ENCODE measurements at places on chromosomes 4 and X.

GRCh38 chr4:150323406-150324325 is 245.4 kb downstream of the DCLK2 start:
- DNase-seq = no peak

- no peak for DNase-seq
Measured at GRCh38 chrX:22399437-22400192, 126.9 kb downstream of the CBLL2 start.

DNA sequence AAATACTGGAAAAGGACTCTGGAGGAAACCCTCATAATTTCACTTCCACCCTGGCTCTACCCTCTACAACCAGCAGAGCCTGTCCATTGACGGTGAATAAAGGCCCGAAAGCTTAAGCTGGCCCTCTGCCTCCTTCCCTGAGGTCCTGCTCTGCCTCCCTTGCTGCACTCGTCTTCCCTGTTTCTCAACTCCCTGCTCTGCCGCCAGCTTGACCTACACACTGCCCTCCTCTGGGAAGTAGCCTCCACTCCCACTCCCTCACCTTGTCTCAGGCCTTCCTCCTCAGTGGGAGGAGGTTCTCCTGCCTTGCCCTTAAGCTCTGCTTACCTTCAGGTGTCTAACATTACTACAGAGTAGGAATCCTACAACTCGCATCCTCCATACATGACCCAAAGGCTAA is 608.6 kb upstream of the NR3C2 start:
- no peak for DNase-seq

GRCh38 chr4:80140194-80140593 is 57.1 kb upstream of the PRDM8 start:
- DNase-seq = no peak

GRCh38 chr4:184695178-184695896 is 38.6 kb downstream of the CENPU start:
- no peak for DNase-seq

GRCh38 chr4:3824521-3825270 is 58.5 kb downstream of the ADRA2C start:
- DNase-seq = no peak

DNA sequence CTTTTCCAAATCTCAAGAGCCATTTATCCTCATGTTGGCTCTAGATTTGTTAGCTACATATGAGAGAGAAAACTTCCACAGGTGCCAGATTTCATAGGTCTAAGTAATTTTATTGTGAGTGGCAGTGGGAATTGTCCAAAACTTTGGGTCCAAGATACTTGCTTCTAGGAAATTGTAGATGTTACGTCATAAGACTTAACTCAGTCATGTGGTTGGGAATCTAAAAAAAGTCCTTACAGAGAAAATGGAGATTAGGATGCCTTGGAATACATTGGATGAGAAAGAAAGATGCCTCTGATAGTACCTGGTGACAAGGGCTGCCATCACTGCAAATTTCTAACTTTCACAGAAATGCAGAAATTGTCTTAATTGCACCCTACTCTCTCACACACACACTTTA is 506.5 kb downstream of the C4orf33 start:
- no peak for DNase-seq

DNA sequence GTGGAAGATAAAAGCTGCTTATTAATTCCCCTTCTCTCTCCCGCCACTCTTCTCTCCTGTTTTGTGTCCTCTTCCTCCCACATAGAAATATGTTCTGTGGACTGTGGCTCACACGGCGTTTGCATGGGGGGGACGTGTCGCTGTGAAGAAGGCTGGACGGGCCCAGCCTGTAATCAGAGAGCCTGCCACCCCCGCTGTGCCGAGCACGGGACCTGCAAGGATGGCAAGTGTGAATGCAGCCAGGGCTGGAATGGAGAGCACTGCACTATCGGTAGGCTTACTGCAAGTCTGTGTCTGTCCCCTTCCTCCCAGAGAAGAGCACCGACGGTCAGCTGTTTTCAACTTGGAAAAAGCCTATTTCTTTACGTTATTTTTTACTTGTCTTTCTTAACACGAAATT is 229.1 kb downstream of the DCTD start:
- no peak for DNase-seq

- no peak for DNase-seq
Measured at GRCh38 chrX:104113222-104113965, 1.1 kb downstream of the ZCCHC18 start.

- no peak for DNase-seq
Measured at GRCh38 chr4:51853027-51853682, 10.2 kb downstream of the DCUN1D4 start.

DNA sequence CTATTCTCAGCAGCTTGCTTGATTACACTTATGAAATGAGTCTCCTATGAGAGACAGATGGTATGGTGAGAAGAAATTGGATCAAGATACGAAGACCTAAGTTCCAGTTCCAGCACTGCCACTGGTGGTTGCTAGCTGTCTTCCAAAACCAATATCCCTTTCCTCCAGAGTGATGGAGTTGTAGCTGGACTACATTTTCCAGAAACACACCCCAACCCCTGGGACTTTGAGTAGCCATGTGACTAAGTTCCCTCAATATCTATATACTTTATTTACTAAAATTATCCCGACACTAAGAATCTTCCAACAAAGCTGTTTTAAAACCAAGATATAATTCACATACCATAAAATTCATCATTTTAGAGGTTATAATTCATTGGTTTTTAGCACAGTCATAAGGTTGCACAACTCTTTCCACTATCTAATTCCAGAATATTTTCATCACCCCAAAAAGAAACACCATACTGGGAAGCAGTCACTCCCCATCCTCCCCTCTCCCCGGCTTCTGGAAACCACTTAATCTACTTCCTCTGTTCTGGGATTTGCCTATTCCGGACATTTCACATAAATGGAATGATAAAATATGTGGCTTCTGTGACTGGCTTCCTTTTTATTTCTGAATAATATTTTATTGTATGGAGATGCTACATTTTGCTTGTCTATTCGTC is 118.0 kb downstream of the MANBA start:
- no peak for DNase-seq

- no peak for DNase-seq
Measured at GRCh38 chrX:155334486-155335336, at the start of gene CLIC2. Gene CLIC2, minus strand, starts transcription at chrX:155334614. Its CDS starts 187 bp downstream, at chrX:155334427.

DNA sequence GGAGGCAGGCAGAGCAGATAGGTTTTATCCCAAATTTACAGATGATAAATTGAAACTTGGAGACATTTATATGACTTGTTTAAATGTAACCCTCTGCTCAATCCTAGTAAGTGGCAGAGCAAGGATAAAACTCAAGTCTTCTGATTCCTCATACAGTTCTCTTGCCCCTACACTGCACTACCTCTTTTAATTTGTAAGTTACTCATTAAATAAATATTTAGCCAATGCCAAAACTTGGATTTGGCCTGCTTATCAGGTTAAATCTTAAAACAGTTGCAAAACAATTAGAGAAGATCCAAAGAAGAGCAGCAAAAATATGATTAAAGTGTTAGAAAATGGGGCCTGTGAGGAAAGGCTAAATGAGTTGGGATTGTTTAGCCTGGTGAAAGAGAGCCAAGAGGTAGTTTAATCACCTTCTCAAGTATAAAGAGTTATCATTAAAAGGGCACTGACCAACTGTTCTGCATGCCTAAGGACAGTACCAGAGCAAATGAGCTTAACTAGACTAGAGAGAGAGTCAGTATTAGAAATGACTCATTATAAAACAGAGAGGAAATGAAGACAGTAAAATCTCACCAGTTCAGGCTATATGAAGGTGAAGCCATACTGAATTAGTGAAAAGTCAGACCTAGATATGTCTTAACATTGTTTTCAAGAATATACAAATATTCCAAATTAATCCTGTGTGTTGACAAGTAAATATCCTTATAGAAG is 146.3 kb downstream of the GRIA3 start:
- DNase-seq = no peak

- DNase-seq = no peak
Measured at GRCh38 chr4:14117575-14118238, 490.2 kb upstream of the BOD1L1 start.

DNA sequence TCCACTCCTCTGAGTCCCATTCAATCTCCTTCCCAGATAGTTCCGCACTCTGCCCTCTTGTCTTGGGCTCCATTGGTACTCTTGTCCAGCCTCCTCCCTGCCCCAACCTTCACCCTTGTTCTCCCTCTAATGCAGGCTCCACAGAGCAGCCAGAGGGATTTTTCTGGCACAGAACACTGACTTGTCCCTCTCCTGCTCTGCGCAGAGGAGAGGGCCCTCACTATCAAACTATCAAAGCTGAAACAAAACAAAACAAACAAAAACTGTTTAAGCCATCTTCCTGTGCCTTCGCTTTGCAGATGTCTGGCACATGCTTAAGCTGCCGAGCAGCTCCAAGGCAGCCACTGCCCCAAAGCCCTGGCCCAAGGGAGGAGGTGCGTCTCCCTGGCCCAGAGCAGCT is 2.9 kb downstream of the CNGA2 start:
- DNase-seq = no peak

- no peak for DNase-seq
Measured at GRCh38 chrX:78527818-78528217, 131.3 kb downstream of the RTL3 start.

DNA sequence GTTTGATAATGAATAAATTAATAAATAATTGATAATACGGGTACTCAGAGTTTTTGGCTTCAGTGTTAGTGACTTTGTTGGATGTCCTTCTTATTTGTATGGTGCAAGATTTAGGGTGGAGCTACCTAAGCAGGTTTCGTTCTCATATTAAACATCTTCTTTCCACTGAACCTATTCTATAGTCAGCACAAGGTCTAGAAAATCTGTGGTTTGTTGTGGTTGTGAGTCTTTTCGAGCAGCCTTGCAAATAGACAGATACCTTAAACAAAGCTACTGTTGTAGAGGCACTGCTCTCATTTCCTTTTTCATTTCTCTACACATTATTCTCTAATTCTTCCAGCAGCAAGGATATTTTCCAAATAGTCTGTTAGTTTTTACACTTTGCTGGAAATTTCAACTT is 38.1 kb upstream of the SPANXD start:
- no peak for DNase-seq

DNA sequence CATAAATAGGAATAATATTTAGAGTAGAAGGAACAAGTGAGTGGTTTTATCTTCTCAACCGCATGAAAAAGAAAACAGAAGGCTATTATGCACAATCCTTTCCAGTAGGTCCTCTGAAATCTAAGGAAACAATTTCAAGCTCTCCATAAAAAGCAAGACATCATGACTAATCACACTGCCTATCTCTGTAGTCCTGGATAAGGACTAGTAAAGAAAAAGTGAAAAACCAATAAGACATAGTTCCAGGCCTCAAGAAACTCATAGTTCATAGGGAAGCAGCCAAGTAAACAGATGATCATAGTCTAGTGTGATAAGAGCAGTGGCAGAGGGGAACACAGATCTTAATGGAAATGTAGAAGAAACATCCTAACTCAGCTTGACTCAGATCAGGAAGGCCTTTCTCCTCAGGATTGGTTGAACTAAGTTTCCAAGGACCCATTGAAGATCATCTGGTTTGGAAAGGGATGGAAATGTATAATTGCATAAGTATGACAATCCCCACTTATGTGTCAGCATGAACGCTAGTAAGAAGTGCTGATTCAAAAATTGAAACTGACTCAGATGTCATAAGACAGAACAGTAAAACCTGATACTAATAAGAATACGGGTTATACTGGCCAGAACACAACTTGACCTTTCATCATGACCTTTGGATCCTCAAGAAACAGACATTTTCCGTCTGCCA is 155.3 kb downstream of the GRIA3 start:
- no peak for DNase-seq

GRCh38 chr4:1271686-1272085 is 18.0 kb upstream of the MAEA start:
- DNase-seq = no peak

DNA sequence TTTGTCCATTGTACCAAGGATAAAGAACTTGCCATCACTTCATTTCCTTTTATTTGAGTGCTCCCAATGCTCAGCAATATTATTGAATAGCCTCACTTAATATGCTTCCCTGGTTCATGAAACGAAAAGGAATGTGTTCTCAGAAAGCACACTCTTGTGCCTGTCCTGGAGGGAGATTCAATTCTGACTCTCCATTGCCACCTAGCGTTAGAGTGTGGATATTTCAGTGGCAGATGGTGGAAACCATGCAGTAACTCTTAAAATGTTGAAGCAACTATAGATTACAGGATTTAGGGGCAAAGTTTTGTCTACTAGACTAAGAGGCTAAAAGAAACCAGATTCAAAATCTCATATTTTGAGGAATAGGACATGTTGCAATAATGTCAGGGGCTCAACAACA is 36.0 kb downstream of the GAB3 start:
- DNase-seq = no peak

- peak; percentile 82 for DNase-seq
Measured at GRCh38 chrX:40580537-40581335, at the start of gene ATP6AP2. Gene ATP6AP2, plus strand, starts transcription at chrX:40580970. Its CDS starts 96 bp downstream, at chrX:40581066.

DNA sequence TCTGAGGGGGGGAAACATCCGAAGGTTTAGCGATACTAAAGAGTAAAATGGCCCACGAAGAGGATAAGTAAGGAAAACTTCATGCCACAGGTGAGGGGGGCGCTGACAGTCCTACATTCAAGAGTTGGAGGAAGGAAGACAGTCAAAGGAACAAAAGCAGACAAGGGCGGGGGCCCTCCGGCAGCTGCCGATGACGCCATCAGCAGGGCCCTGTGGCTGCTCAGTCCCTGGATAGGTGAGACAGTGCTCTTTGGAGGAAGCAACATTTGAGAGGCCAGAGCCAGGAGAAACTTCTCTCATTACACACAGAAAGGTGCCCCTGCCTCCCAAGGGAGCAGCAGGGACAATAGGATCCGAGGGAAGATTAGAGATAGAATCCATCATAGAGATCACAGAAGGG is 41.5 kb downstream of the RAB40AL start:
- DNase-seq = no peak

- DNase-seq = no peak
Measured at GRCh38 chr4:172245516-172245915, 432.3 kb downstream of the GALNTL6 start.

DNA sequence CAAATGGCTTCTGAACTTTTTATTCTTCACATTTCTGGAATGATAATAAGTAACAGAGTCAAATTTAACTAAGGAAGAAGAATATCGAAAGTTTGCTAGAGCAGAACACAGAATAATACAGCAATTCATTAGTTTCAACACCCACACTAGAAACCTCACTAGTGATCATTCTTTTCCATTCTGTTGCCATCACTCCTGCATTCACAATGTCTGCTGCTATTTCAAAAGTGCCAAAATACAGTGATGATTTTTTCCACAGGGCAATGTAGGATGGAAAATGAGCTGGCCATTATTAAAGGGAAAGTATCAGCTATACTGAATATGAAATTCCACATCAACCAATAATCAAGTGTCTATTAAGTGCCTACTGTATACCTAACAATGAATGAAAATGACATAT is 186.7 kb downstream of the USP46 start:
- no peak for DNase-seq

DNA sequence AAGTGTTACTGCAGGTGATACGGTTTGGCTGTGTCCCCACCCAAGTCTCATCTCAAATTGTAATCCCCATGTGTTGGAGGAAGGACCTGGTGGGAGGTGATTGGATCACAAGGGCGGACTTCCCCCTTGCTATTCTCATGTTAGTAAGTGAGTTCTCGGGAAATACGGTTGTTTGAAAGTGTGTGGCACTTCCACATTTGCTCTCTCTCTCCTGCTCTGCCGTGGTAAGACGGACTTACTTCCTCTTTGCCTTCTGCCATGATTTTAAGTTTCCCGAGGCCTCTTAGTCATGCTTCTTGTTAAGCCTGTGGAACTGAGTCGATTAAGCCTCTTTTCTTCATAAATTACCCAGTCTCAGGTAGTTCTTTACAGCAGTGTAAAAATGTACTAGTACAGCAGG is 65.2 kb upstream of the SLC7A11 start:
- DNase-seq = no peak

GRCh38 chr4:182140547-182140946 is 102.7 kb upstream of the TENM3 start:
- DNase-seq = no peak

Measured in GOT3 (cell line).